Hematopoietic multipotent progenitor cell treated with erythropoietin and hydrocortisone succinate and interleukin-3 and kit ligand, for 8 days (in vitro differentiated cells): ENCODE measurements at places on chromosomes 2 and 18.

DNA sequence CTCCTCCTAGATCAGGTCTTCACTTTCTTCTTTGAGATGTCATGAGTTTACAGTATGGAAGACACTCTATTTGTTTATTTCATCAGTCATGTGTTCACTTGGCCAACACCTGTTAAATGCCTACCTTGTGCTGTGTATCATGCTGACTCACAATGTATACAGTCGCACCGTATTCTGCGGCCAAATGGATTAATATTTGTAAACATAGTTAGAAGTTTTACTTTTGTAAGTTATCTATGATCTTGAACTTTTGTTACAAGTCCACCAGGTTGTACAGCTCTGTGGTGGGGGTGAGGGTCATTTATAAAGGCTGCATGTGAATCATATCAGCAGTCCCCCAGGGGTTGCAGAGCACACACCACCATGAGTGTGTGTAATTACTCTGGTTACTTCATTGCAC is 408.7 kb upstream of the NRP2 start:
- DNase-seq = no peak

- no peak for DNase-seq
Observed at GRCh38 chr18:46311491-46311890, 207.3 kb downstream of the HAUS1 start.

DNA sequence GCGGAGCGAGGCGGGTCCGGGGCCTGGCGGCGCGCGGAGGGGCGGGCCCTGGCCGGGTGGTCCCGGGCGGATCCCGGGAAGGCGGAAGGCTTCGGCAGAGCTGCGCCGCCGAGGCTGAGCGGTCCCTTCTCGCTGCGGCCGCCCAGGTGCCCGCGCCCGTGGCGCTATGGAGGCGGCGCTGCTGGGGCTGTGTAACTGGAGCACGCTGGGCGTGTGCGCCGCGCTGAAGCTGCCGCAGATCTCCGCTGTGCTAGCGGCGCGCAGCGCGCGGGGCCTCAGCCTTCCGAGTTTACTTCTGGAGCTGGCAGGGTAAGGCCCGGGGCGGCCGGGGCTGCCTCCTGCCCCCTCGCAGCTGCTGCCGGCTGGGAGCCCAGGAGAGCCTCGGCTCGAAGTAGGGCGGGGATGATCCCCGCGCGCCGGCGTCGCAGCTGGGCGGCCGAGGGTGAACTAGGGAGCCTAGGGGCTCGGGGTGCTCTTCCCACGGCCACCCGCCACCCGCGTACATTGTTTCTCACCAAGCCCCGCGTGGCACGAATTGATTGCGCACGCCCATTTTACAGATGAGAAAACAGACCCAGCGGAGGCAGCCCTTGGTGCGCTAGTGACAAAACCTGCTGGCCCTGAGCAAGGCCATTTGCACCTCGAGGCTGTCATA is at the start of gene SLC66A3:
Gene SLC66A3 (plus strand): TSS at position 87 of the 655 bp plus-strand sequence. CDS start 80 bp downstream, at position 167.
- DNase-seq = peak; percentile 82

- DNase-seq = peak; percentile 100
Observed at GRCh38 chr2:55617175-55618024, at the start of gene PPP4R3B. Gene PPP4R3B, minus strand, starts transcription at chr2:55617622. Its CDS starts 337 bp downstream, at chr2:55617285.

- no peak for DNase-seq
Observed at GRCh38 chr2:148592791-148593190, 51.8 kb upstream of the EPC2 start.

- DNase-seq = no peak
Observed at GRCh38 chr2:43075811-43076585, 150.4 kb downstream of the ZFP36L2 start.

DNA sequence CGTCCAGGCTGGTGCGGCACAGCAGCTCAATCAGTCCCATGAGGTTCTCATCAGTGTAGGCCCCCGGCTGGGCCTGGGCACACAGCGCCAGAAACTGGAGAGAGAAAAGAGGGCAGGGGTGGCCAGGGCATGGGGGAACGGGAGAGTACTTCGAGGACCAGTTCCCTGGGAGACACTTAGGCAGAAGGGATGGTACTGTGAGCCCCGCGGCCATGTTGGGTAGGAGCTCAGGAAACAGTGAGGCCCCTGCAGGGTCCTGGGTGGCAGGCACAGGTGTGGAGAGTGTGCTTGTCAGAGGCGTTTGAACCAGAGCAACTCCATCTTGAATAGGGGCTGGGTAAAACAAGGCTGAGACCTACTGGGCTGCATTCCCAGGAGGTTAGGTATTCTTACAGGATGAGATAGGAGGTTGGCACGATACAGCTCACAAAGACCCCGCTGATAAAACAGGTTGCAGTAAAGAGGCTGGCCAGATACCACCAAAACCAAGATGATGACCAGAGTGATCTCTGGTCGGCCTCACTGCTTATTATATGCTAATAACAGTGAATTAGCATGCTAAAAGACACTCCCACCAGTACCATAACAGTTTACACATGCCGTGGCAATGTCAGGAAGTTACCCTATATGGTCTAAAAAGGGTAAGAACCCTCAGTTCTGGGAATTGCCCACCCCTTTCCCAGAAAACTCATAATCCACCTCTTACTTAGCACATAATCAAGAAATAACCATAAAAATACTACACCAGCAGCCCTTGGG is 51.9 kb upstream of the SEMA4C start:
- DNase-seq = peak; percentile 72

- DNase-seq = peak; percentile 58
Observed at GRCh38 chr2:38462121-38462661, 85.1 kb upstream of the ATL2 start.

DNA sequence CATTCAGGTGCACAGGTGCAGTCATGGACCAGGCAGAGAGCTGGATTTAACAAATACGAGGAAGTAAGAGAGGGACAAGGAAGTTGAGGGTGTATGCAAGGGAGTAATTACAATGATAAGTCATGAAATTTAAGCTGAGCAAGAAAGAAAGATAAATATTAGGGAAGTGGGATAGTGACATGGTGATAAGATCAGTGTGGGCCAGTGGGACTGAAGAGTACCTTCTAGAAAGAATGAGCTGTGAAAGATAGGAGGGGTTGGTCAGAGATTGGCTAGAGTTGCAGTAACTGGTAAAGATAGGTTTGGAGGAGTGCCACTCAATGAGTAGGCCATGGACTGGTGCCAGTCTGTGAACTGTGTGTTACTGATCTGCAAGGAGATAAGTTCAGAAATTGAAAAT is 200.8 kb upstream of the SIX3 start:
- DNase-seq = peak; percentile 69

DNA sequence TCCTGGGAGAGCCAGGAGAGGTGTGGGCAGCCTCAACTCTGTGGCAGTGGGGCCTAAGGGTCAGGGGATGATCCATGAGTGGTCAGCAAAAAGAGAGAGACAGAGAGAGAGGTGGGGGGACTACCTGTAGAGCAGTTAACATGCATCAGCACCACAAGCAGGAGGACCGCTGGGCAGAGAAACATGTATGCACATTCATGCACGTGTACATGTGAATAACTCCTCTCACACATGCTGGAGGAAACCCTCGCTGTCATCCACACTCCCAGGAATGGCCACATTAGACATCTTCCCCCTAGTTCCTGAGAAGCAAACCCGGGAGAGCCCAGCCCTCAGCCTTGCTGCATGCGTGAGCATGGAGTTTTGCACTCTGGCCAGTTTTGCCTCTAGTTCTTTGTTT is 166.1 kb downstream of the SMAD7 start:
- DNase-seq = no peak

- peak; percentile 92 for DNase-seq
Observed at GRCh38 chr2:64522843-64523428, 1.2 kb upstream of the AFTPH start.

- no peak for DNase-seq
Observed at GRCh38 chr2:2085533-2085932, 245.5 kb downstream of the MYT1L start.

- no peak for DNase-seq
Observed at GRCh38 chr2:6054161-6054671, 362.0 kb downstream of the SOX11 start.

DNA sequence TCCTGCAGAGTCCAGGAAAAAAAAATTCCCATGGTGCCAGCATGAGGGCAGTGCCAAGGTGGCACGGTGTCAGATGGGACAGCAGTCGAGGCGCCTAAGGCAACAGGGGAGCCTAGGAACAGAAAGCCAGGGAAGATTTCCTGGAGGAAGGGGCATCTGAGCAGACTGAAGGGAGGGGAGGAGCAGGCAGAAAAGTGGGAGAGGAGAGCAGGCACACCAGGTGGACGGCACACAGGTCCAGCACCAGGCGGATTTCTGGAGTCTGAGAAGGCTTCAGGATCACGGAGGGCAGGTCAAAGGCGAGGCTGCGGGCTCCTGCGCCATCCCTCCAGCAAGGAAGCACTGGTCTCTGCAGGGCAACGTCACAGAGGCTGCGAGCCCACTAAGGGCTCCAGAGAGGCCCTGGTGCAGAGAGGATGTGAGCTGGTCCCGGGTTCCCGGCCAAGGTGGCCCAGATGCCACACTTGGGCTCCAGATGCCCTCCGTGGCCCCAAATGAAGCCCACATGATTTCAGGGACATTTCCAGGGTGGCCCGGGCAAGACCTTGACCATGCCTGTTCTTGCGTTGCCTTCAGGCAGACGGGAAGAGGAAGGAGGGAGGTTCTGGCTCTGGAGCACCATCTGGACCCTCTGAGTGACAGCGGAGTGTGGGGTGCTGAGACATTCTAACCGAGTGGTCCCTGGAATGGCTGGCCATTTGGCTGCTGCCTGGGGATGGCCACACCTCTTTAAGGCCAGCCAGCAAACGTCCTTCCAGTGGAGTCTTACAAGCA is 4.1 kb downstream of the HS6ST1 start:
- no peak for DNase-seq

DNA sequence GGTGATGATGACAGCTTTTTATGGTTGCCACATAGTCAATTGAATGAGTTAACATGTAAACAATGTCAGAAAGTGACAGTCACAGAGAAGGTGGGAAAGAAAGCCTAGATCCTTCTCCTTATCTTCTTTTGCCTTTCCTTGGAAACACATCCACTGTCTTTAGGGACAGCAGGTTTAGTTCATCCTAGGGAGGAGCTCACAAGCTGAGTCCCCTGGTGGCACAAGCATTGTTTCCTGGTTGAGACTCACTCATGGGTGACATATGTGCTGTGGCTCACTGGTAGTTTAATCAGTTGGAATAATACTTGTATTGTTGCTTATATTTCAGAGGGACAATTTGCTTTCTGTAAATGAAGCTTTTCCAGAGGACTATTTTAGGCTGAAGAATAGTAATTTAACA is 598.5 kb downstream of the CNTNAP5 start:
- DNase-seq = no peak

- no peak for DNase-seq
Observed at GRCh38 chr2:178119179-178119922, 7.1 kb downstream of the RBM45 start.

DNA sequence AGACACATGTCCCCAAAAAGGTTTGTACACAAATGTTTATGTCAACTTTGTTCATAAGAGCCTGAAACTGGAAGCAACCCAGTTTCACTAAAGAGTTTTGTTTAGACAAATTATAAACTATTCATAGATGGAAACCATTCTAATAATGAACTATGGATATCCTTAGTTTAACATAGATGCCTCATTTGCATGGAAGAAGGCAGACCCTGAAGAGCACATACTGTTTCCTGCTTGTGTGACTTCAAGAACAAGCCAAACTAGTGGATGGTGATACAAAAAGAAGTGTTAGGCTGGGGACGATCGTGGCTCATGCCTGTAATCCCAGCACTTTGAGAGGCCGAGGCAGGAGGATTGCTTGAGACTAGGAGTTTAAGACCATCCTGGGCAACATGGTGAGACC is 48.1 kb downstream of the ACOXL start:
- no peak for DNase-seq

DNA sequence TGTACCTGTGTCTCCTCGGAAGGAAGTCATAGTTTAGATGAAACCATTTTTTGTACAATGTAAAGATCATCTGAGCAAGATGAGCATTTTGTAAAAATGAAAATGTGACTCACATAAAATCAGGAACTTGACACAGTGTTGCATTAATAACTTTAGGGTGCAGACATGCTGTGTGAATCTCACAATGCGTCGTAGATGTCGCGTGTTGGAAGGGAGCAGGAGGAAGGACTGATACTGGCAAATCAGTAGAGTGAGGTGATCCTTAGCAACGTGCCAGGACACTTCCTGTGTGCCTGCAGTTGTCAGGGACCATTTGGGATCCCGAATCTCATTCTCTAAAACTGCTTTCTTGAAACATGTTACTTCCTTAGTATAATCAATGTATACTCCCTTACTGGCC is 103.1 kb downstream of the SH3BP4 start:
- no peak for DNase-seq

- no peak for DNase-seq
Observed at GRCh38 chr2:41806286-41806685, 241.5 kb upstream of the PKDCC start.

DNA sequence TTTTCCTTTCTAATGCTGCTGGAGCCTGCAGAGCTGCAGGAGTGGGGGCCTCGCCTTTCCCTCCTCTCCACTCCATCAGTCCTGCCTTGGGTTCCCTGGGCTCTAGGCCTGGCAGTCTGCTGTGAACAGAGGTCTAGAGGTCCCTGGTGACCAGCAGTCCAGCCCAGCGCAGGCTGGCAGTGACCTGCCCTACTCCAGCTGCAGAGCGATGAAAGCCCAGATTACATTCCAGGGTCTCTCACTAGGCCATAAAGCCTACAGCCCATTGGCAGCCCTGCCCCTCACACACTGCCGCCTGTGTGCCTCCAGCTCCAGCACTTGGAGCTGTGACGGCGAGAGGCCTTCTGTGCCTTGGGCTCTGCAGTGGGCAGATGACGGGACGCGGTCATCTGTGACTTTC is 14.8 kb upstream of the MAL start:
- DNase-seq = no peak

DNA sequence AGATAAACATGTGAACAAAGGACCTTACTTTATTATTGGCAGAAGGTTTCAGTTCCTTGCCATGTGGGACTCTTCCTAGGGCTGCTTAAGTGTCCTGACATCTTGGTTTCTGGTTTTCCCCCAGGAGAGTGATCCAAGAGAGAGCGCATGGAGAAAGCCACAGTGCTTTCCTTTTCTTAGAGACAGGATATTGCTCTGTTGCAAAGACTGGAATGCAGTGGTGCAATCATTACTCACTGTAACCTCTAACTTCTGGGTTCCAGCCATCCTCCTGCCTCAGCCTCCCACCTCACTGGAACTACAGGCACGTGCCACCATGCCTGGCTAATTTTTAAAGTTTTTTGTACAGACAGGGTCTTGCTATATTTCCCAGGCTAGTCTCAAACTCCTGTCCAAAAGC is 38.1 kb upstream of the TCF7L1 start:
- DNase-seq = no peak

- no peak for DNase-seq
Observed at GRCh38 chr2:23526114-23526513, 141.1 kb downstream of the KLHL29 start.

DNA sequence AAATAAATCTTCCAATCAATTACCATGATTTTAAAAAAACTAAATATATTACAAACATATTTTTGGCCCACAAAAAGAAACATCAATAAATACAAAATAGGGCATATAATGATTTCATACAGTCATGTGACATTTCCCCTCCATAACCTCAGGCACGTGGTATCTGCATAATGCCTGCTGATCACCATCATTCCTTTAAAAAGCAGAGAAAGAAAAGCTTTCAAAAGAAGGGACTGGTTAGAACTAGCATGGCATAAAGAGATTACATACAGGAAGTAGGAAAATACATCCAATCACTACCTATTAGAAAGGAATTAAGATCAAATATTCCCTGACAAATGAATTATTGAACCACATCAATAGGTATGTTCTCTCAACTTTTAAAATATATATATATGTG is 83.5 kb downstream of the INO80D start:
- DNase-seq = no peak
